ENCODE measurements at places on chromosomes 2 and 18.

DNA sequence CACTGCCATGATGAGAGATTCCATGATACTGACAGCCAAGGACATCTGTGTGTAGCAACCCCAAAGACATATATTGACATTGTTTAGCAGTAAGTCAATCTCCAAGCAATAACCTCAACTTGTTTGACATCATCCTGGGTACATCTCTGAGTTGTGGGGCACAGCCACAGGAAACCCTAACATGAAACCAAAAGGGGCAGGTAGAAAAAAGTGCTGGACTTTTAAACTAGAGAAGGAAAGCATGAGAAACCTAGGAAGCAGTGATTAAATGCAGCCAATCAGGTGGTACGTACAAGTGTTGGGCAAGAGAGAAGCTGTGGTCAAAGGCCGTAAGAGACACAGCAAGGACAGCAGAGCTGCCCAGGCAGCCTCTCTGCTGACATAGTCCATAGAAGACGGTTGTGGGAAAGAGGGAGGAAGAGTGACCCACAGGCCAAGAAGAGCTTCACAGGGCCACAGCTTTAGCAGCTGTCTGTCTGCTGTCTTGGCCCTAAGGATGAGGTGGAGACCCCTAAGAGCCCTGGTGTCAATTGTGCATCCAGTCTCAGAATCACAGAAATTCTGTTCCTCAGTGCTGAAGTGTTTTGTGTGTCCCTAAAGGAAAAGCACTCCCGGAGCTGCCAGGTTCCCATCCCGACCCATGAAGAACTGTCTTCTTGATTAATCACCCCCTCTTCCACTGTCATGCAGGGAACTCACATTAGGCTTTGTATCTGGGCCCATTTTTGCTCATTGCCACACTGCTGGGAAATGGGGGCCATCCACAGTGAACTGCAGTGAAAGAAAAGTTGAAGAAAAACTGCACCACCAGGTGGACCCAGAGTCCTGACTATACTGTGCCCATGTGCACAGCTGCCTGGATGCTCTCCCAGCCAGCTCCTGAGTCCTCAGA is 25.4 kb upstream of the CHN1 start:
- DNase-seq = no peak

GRCh38 chr2:33166287-33166881 is 219.6 kb downstream of the LTBP1 start:
- no peak for DNase-seq

- DNase-seq = no peak
Measured at GRCh38 chr18:58842978-58843687, 21.5 kb upstream of the ZNF532 start.

DNA sequence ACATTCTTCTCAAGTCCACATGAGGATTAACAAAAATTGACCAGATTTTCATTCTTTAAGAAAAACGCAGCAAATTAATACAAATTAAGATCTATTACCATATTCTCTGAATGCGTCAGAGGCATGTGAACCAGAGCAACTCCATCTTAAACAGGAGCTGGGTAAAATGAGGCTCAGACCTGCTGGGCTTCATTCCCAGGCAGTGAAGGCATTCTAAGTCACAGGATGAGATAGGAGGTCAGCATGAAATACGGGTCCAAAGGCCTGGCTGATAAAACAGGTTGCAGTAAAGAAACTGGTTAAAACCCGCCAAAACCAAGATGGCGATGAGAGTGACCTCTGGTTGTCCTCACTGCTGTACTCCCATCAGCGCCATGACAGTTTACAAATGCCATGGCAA is 217.6 kb downstream of the RDH14 start:
- DNase-seq = no peak

GRCh38 chr2:8568543-8569302 is 113.1 kb upstream of the ID2 start:
- DNase-seq = no peak

- no peak for DNase-seq
Measured at GRCh38 chr2:152782171-152782570, 63.8 kb downstream of the ARL6IP6 start.

DNA sequence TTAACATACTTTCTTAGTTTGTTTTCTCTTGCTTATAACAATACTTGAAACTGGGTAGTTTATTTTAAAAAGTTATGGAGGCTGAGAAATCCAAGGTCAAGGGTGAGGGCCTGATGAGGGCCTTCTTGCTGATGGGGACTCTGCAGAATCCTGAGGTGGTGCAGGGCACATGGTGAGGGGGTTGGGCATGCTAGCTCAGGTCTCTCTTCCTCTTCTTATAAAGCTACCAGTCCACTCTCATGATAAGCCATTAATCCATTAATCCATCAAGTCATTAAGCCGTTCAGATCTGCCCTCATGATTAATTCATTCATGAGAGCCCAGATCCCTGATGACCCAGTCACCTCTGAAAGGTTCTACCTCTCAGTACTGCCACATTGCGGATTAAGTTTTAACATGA is 21.4 kb downstream of the ALMS1 start:
- no peak for DNase-seq

GRCh38 chr2:230998882-230999281 is 3.0 kb downstream of the SPATA3 start:
- DNase-seq = no peak

DNA sequence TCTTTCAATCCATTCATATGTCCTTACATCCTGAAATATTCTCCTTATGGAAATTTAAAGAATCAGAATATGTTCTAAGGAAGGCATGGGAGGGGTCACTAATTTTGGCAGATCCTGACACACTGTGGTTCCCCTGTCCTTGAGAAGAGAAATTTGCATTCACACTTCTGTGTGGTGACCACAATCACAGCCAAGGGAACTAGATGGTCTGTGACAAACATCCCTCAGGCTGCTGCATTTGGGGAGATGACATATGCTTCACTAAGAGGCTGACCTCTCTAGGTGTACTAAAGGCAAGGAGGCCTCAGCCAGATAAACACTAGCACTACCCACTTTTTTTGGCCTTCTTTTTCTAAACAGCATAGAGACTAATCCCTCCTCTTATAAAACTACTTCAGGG is 129.6 kb downstream of the MREG start:
- no peak for DNase-seq

- DNase-seq = no peak
Measured at GRCh38 chr18:63980896-63981460, 11.1 kb downstream of the SERPINB8 start.

GRCh38 chr2:68290901-68291300 is 28.8 kb downstream of the CNRIP1 start:
- DNase-seq = no peak

DNA sequence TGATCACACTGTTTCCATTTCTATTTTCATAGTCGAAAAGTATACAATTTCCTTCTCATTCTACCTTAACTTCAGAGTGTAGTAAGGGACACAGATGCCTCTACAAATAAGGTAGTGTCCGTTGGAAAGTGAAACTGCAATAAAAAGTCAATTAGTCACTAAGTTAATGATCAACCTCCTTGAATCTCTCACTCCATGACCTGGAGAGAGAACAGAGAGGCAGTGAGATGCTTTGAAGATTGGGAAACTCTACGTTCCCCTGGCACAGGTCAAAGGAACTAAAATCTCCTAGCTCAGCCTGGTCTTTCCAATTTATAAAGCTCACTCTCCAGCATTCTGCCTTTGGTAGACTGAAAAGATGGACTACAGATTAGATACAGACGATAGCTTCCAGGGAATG is 153.8 kb upstream of the ACAA2 start:
- DNase-seq = no peak

DNA sequence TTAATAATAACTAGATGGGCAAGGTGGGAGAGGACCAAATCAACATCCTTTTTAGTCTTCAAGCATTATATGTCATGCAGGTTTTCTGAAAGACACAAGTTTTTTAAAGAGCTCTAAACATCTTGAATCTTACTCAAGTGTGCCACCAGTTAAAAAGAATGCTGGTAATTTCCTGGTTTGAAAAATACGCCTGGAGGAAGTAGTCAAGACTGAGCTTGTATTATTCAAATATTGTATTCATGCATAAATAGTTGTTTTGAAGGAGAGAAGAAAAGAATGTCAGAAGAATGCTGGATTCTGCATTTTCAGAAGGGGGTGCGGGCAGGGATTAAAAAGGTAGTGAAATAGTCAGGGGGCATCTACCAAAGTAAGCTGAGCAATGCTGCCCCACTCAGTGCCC is 90.7 kb downstream of the WDPCP start:
- DNase-seq = no peak

DNA sequence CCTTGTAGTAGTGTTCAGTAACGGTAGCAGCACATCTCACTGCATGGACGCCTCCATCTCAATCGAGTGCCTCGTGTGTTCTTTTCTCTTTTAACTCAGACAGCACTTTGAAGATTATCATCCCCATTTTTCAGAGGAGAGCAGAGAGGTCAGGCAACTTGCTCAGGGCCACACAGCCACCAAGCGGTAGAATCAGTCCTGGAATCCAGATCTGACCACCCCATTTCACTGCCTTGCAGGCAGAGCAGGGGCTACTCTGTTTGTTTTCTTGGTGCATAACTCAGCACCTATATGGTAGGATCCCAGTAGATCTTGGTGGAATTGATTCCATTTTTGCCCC is 129.5 kb downstream of the SMAD7 start:
- no peak for DNase-seq

DNA sequence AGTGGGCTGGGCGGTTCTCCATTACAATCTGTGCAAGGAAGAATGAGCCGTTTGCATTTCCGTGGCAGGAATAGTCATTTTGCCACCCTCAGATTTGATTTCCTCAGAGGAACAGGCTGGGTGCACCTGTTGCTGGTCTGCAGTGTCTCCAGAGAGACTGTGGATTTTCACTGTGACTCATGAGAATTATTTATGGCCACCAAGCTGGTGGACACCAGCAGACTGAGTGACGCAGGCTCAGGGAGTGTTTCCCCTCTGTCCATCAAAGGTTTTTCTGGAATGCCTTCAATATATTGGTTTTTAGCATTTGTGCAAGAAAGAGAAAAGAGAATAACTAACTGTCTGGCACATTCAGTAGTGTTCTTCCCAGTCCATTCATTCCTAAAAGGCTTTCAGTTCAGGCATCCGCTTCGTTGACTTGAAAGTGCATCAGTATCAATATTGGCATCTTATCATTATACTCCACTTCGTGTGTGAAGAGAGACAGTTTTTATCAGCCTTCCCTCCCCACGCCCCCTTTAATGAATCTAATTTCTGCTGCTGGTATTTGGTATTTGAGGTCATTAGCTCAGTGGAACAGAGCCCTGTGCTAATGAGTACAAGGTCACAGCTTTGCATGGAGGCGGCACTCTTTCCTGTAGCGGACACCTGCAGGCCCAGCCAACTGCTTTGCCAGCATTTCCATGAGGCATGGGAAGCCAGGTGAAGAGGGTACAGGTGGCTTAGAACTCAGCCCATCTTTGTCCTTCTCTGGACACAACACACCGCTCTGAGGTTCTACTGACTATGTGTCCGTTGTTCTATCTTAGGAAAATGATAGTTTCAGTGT is 39.9 kb downstream of the PRKCE start:
- no peak for DNase-seq

- no peak for DNase-seq
Measured at GRCh38 chr18:35502052-35502451, 4.3 kb upstream of the INO80C start.

All from stimulated activated CD4-positive, alpha-beta T cell treated with anti-CD3 and anti-CD28 coated beads, Interleukin-12 subunit alpha, Interleukin-12 subunit beta, amount 100 ng/mL, for 24 hours (primary cell).